Jurkat, Clone E6-1 (cell line): ENCODE measurements at places on chromosomes 5 and 9.

GRCh38 chr5:137888466-137888862 lies 793 bp upstream of the PKD2L2 start:
- no peak for DNase-seq

- no peak for DNase-seq
Measured at GRCh38 chr5:43993634-43994351, 390.8 kb downstream of the NNT start.

- DNase-seq = no peak
Measured at GRCh38 chr5:101687349-101687985, 608.6 kb downstream of the SLCO4C1 start.

DNA sequence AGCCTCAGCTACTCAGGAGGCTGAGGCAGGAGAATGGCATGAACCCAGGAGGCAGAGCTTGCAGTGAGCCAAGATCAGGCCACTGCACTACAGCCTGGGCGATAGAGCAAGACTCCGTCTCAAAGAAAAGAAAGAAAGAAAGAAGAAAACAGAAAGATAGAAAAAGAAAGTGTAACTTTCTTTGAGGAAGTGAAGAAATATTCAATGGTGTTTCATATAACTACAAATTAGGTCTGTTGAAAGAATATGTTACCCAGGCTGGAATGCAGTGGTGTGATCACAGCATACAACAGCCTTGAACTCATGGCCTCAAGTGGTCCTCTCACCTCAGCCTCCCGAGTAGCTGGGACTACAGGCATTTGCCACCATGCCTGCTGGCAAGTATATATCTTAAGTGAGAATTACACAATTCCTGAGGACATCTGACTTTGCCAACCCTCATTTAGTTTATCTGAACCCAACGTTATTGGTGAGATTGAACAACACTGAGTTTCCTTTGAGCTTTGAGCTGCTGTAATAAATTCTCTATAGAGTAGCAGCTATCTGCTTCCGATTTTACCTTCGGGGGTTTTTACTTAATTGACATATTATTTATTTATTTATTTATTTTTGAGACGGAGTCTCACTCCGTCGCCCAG lies 2.0 kb upstream of the FAF2 start:
- no peak for DNase-seq

GRCh38 chr5:74762599-74762998 lies 4.3 kb downstream of the GFM2 start:
- no peak for DNase-seq

- no peak for DNase-seq
Measured at GRCh38 chr9:126927419-126927818, 12.8 kb downstream of the RALGPS1 start.

DNA sequence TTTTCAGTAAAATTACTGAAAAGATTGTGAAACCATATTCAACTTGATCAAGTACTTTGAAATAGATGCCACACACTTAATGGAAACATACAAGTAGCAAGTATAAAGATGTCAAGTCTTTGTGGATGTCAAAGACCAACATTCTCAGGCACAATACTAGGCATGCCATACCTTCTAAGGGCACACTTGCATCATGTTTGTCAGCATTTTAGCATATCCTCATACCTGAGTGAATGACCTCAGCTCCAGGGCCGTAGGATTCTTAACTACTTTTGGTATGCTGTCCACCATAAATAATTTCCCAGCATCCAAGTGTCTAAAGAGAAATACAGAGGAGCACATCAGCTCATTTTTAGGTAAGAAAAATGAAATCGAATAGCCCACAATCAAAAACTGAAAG lies 86.4 kb downstream of the FREM1 start:
- DNase-seq = no peak

GRCh38 chr9:95143591-95144561 lies 173.6 kb downstream of the FANCC start:
- DNase-seq = no peak

DNA sequence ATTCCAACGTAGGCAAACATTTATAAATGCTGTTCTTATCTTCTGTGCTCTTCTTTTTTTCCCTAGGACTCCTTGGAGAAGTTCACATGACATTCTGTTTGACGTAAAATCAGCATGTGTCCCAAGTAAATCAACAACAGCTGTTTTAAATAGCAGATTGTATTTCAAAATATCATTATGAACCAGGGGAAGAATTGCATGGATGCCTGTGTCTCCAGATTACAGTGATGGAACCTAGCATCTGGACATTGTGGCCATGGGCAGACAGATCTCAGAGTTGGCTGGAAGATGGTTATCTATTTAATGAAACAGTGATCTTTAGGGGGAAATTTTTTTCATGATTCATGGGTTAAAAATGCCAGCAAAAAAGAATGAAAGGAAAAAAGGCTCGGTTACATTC lies 222.0 kb downstream of the MAN2A1 start:
- DNase-seq = no peak

- DNase-seq = no peak
Measured at GRCh38 chr5:73664796-73665195, 38.8 kb downstream of the ARHGEF28 start.

GRCh38 chr5:163506726-163507125 lies 1.3 kb downstream of the MAT2B start:
- no peak for DNase-seq

DNA sequence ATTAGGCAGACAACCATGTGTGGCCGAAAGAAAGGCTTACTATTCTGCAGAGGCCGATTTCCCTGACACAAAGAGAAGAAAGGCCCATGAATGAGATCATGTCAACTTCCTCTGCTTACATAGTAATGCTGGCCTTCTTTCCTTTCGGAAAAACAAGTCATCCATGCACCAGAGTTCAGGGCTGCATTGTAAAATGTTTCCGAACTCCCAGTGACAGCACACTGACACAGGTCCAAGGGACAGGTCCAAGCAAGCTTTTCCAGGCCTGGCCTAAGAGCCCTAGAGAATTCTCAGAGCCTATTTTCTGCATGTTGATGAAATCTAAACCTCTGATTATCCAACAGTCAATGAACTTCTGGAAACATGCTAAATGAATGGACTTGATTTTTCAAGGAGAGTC lies 140.9 kb downstream of the ZNF608 start:
- no peak for DNase-seq

DNA sequence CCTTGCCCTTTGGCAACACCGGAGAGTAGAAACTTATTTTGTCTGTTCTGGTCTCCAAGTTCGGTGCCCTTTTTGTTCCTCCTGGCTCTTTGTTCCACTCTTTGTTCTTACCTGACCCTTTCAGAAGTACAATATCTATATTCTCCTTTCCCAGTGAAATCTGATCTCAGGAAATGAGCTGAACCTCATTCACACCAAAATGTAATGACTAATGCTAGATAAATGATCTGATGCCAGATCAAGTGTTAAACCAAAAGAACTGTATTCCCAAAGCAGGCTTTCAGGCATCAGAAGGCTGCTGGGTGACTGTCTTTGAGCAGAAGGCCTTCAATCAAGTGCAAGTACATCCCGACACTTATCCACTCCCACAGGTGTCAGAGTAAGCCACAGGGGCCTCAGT lies 156.4 kb downstream of the SPOCK1 start:
- no peak for DNase-seq

DNA sequence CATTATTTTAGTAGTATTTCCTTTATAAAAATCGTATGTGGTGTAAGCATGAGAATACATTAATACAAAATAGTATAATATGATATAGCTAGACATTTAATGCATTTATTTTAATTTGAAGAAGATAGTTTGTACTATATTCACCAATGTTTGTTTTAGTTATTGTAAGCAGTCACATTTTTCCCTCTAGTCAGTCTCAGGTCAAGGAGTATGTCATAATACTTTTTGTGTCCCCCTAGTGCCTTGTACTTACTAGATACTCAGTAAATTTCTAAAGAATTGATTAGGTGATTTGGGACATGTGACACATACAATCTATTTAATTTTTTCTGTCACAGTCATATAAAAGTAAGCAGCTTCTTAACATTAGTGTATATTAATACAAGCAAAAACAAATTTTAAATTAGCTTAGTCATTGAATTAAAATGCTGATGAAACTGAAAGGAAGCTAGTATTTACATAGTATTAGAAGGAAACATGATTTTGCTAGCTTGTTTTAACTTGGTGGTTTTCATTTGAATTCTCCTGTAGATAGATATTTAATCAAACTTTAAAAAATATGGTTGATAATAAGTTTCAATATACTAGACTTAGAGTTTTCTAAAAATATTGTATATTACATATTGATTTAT lies 242.2 kb downstream of the FER start:
- no peak for DNase-seq

DNA sequence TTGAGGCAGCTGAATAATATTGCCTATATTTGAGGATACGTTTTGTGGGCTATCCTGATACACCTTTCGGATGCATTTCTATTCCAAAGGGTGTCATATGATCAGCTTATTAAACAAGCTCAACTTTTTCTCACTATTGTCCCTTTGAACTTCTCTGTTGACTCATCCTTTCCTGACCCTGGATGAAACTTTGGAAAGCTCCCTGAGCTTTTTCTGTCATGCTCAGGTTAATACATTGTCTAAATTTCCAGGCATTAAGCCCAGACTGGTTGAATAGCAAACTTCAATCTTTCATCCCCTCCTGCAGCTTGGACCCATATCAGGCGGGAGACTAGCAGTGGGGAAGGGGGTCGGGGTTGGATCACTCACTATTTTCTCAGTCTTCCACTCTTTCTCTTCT lies 104.9 kb upstream of the PTPN3 start:
- DNase-seq = no peak

DNA sequence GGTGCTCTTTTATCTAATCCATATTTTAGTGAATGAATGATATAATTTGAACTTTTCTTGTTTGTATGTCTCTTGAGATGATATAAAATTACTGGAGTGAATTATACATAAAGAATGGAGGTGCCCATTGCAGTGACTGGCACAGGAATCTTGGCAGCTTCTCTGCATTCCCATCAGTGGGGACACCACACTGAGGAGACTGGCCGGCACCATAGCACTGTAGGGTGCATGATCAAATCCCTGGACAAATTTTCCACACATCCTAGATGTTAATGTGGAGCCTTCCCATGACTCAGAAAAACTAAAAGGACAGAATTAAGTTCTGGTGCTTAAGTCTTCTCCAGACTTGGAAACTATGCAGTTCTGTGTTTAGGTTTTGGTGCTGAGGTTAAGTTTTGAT lies 124.1 kb downstream of the CEP120 start:
- DNase-seq = no peak

- DNase-seq = no peak
Measured at GRCh38 chr9:88738709-88739108, 203.7 kb downstream of the NXNL2 start.
